Anterior cingulate cortex (tissue), 58 donors: ENCODE measurements at places on chromosomes 12 and 14.

GRCh38 chr12:93804392-93805179 lies 127.4 kb downstream of the CRADD start:
- DNase-seq = no peak

DNA sequence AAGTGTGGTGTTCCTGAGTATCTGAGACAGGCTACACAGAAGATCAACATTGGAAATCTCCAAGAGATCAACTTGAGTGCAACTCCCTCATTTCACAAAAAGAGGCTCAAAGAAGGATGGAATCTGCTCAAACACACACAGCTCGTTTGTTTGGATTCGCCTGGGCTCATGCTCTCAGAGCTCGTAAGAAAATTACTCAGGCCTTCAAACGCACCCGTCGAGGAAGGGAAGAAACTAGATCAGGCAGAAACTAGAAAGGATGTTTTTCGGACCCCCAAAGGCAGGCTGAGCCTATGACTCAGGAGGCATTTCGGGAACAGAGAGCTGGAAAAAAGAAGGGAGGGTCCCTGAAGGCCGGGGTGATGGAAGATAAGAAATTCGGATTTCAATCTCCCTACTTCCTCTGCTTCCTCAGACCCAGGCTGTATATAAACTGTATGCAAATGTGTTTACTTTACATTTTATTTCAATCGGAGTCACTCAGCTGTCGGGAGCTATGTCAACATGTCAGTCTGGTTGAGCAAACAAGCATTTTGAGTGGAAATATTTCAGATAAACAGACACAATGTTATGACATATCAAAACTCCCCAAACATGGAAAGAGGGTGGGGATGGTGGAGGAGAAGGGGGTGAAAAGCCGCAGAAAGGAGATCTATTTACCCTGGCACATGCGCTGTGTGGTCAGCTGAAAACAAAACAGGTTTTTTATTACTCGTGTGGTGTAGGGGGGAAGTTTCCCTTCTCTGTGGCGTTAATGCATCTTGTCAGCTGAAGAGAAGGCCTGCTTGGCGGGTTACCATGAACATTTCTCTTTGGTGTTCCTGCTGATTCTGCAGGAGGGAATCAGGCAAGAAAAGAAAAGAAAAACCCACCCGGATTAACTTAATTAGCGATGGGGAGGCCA lies 129.1 kb upstream of the TBX3 start:
- peak; percentile 3 for DNase-seq

DNA sequence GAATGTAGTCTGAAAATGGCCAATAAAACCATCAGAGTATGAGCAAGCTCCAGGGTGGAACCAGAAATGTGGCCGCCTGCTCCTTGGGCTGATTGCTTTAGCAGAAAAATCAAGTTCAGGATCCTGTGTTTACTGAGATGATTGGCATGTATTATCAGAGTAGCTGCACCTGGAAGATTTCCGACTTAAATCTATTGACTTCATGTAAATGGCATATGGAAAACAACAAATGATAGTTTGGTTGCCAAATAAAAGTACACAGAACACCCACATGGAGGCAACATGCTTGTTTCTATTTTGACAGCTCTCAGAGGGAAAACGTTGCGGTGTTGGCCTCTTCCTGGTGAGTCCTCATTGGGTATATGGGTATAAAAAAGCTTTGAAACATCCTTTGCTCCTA lies 31.3 kb downstream of the SOCS2 start:
- no peak for DNase-seq

DNA sequence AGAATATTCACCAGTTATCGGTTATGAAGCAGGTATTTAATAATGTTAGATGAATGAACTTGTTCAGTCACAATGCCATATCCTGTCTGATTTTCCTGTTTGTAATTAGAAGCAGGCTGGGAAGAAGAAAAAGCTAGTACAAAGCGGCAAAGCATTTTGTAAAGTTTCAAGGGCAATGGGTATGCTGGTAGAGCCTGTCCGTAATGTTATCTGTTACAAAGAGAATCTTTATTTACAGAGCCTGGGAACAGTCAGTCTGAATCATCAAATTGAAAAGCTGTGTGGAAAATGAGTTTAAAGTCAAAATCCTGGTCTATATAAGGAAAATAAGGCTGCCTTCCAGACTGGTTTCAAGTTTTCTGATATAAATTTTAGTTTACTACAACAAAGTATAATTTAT lies 40.5 kb downstream of the PARP11 start:
- no peak for DNase-seq

GRCh38 chr12:61846765-61847164 lies 413.4 kb upstream of the USP15 start:
- DNase-seq = no peak
